IPS DF 6.9 (cell line): ENCODE measurements at places on chromosomes 11 and 22.

- DNase-seq, result no peak
Observed at GRCh38 chr11:85844439-85845123, 10.6 kb upstream of the CCDC83 start.

GRCh38 chr11:69638941-69639681 is 1.8 kb upstream of the CCND1 start:
- peak; percentile 87 for DNase-seq

GRCh38 chr11:124278261-124278660 is 22.1 kb downstream of the OR8G5 start:
- DNase-seq, result no peak

DNA sequence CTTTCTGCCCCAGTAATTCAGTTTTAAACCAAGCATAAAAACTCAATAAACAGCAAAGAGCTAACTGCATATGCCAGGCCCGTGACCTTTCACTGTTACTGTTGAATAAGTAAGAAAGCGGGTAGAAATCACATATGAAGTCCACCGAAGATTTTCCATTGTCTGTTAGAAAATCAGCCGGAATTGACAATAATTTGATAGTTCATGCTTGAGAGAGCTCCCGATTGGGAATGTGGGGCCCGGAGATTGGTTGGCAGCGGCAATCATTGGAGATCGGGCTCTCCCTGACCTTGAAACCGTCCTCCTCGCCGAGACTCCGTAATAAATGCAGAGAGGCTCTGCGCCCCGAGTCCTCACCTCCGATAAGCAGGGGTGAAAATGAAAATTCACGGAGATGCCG is 709.6 kb downstream of the BRD1 start:
- no peak for DNase-seq

DNA sequence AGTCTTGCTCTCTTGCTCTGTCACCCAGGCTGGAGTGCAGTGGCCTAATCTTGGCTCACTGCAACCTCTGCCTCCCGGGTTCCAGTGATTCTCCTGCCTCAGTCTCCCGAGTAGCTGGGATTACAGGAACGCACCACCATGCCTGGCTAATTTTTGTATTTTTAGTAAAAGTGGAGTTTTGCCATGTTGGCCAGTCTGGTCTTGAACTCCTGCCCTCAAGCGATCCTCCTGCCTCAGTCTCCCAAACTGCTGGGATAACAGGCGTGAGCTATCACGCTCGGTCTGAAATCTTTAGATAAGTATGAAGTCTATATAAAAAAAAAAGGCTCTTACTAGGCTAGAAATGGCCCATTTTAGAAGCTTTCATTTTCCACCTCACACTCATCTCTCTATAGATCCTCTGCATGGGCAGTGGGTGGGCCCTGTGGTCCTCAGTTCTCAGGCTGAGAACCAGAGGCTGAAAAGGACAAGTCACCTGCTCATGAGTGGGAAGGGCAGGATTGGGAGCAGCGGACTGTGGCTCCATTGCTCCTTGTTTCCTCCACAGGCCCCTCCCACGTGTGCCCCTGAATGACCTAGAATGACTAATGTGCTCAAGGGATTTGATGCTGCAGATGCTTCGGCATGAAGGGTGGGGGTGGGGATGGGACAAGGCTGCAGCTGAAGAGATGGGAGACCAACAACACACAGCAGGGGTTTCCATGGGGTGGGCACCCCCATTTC is 19.8 kb upstream of the PRAME start:
- DNase-seq, result no peak

DNA sequence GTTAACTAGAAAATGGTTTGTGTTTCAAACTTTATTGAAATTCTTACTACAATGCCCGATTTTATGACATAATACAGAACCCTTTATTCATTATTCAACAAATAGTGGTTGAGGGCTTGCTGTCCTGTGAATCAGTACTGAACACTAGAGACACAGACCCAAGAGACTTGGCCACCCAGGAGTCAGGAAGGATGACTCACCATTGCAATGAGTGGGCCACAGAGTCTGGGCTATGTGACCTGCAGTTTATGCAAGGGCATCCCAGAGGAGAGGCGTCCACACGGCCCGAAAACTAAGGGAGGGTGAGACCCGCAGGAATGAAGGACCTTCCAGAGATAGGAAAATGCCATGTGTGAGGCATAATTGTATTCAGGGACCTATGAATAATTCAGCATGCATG is 143.8 kb upstream of the DDI1 start:
- no peak for DNase-seq

DNA sequence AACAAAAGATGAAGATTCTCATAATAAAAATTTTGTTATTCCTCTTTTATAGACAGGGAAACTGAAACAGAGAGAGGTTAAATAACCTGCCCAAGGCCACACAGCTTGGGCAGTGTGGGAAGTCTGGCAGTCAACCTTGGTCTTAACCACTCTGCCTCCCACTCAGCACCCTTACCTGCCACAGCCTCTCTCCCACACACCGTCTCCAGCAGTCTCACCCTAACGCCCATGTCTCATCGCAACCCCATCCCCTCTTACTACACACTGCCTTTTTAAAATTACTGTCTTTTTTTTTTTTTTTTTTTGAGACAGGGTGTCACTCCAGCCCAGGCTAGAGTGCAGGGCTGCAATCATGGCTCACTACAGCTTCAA is 25.0 kb downstream of the ARRB1 start:
- DNase-seq, result no peak

DNA sequence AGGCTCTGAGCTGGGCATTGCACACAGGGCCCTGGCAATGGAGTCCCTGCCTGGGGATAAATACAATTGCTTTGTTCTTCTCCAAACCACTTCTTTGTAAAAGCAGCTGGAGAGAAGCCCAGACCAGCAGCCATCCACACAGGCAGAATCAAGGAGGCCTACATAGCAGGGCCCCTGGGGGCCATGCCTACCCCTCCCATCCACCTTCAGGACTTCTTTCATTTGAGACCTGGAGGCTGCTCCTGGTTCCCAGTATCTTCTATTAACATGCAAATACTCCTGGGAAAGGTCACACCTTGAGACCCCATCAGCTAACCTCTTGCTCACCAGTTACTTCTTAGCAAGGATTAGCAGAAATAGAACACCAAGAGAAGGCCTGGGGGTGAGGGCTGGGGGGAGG is 511.1 kb downstream of the SOX6 start:
- DNase-seq, result no peak

GRCh38 chr22:19773470-19774040 is 13.0 kb downstream of the TBX1 start:
- DNase-seq, result no peak

- no peak for DNase-seq
Observed at GRCh38 chr11:59555601-59556114, 44.3 kb downstream of the OR4D9 start.

DNA sequence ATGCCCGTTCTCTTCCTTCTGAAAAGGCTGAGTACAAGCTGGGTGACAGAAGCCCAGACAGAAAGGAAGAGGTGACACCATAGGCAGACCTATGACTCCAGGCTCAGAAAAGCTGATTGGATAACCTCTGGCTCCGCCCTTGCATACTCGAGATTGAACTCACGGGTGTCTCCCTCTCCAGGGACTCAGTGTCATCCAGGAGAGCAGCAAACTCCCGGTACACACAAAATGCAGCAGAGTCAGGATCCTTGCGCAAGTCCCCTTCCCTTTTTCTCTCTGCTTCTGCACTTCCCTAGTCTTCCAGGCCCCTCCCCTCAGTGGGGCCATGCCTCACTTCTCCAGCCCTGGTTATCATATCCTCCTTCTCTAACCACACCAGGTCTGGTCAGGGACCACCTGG is 9.8 kb downstream of the SCN4B start:
- no peak for DNase-seq

GRCh38 chr11:79076526-79077115 is 364.2 kb downstream of the TENM4 start:
- no peak for DNase-seq

- DNase-seq, result no peak
Observed at GRCh38 chr11:100883830-100884229, 196.7 kb downstream of the ARHGAP42 start.

GRCh38 chr11:31968461-31969358 is 122.2 kb upstream of the RCN1 start:
- no peak for DNase-seq

- no peak for DNase-seq
Observed at GRCh38 chr11:15471048-15471894, 356.5 kb downstream of the INSC start.

- DNase-seq, result no peak
Observed at GRCh38 chr11:128626913-128627665, 39.7 kb upstream of the ETS1 start.

GRCh38 chr22:39230261-39231196 is 14.3 kb downstream of the PDGFB start:
- DNase-seq, result no peak

DNA sequence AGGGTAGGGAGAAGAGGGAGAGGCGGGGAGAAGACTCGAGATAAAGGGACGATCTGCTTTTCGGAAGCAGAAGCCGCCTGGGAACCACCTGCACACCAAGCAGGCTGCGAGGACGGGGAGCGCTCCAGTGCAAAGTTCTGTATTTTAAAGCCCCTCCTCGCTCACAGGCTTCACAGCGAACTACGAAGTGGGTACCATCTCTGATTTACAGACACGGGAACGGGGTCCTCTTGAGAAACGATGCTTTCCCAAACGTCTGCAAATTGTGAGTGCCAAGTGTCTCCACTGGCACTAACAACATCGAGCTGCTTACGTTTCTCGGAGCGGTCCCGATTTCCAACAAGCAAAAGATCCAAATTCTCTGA is 700 bp upstream of the STX3 start:
- DNase-seq, result peak; percentile 2

- no peak for DNase-seq
Observed at GRCh38 chr11:100152766-100153165, 534.3 kb upstream of the ARHGAP42 start.

DNA sequence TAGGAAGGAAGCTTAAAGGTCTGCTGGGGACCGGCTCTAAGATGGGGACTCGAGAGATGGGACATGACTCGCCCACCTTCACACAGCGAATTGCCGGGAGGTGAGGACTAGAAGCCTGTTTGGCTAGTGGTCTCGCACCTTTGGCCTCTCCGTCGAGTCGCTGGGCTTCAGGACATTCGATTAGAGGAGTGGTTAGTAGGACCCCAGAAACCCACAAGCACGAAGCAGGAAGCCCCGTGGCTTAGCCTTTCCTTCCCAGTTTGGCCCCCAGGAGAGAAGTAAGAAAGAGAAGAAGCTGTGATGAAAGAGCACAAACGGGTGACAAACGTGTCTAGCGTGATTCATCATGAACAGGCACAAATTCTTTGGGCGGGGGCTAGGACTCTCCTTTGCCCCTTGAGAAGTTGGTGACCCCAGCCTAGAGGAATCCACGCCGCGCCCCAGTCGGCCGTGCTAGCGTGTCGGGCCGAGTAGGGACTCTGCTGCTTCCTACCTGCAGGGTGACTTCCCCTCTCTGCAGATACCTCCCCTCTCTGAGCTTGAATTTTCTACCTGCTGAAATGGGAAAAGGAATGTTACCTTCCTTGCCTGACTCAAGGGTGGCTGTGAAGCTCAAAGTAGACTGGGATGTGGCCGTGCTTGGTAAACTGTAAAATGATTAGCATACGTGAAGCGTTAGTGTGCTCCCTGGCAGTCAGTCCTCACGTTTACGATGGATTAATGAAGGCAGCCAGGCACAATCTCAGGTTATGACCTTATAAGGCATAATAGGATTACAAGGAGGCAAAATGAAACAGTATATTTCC is 1.1 kb upstream of the ADM start:
- DNase-seq, result no peak

GRCh38 chr11:133990501-133990900 is 33.7 kb upstream of the IGSF9B start:
- DNase-seq, result no peak

DNA sequence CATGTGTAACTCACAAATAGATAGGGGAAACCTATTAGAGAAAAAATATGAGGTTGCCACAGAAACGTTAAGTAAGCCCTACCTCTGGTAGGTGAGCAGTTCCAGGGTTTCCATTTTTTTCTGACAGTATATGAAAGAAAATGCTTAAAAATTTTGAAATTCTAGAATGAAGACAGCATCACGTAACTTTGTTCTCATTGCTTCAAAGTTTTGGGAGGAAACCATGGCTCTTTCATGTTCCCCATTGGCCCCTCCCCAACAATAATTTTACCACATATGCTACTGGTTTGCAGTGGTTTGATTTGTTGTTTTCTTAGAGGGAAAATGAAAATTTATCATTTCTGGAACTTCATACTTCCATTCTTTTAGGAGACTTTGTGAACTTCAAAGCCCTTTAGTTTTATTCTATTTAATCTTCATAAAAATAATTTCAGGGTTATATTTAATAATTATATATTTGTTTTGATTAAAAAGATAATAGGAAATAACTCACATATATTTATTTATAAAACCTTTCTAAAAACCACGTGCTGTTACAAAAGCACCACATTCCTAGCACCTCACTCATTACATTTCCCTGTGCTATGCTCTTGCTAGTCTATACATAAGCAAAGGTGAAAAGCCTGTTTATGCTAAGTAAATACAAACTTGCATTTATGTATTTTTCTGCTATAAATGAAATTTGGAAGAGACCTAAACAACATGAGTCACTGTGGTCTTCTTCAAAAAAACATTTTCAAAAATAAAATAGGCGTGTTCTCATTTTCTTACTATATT is 113.4 kb downstream of the CASP12 start:
- DNase-seq, result no peak

DNA sequence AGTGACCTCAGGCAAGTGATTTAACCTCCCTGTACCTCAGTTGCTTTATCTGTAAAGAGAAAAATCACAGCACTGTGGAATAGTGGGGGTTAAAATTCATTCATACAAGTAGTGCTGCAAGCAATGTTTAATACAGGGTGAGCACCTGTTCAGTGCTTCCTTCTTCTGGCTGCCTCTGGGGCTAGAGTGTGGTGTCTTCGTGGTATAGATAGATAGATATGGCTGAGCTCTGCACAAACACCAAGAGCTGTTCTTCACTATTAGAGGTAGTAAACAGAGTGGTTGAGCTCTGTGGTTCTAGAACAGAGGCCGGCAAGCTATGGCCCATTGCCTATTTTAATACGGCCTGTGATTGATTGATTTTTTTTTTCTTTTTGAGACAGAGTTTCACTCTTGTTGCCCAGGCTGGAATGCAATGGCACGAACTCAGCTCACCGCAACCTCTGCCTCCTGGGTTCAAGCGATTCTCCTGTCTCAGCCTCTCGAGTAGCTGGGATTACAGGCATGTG is 32.9 kb downstream of the LIMK2 start:
- DNase-seq, result no peak

DNA sequence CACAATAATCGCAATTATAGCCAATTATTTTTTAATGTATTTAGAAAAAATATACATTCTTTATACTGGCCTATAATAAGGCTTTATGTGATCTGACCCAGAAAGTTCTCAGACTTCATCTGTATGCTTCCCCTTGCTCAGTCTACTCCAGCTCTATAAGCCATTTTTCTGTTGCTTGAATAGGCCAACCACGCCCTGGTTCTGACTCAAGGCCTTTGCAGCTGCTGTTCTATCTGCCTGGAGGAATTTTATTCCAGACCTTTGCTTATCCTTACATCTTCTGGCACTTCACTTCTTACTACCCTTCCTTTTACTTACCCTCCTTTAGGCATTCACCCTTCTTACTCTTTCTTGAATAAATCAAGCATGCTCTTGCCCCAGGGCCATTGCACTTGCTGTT is 54.9 kb upstream of the PDE3B start:
- DNase-seq, result no peak

- DNase-seq, result no peak
Observed at GRCh38 chr11:73321604-73322381, 13.7 kb downstream of the ARHGEF17 start.

- no peak for DNase-seq
Observed at GRCh38 chr11:35357923-35358322, 61.4 kb downstream of the SLC1A2 start.

- DNase-seq, result no peak
Observed at GRCh38 chr11:127859941-127860354, 727.4 kb downstream of the ETS1 start.
